ENCODE measurements at places on chromosomes 1 and 21. TPM values are rescaled to one million over a fixed set of nuclear protein-coding genes. Genes with fewer than 3 reads are reported as not detected.
A peak's percentile ranks its signal among the peaks of the same experiment; 100 is the strongest.

DNA sequence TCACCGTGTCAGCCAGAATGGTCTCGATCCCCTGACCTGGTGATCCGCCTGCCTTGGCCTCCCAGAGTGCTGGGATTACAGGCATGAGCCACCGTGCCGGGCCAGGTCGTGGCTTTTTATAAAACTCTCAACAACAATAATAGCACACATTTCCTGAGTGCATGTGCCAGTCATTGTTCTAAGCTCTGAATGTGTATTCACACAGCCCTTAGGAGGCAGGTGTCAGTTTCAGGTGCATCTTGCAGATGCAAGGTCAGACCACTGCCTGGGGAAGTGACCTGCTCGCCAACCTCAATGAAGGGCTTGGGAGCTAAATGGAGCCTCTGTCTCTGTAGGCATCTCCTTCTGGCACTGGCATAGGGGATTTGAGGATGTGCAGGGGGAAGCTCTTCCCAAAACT, 1.6 kb upstream of the LEFTY2 start:
- no peak for DNase-seq

- DNase-seq, result no peak
Observed at GRCh38 chr1:165137551-165138316, 218.8 kb downstream of the LMX1A start.

DNA sequence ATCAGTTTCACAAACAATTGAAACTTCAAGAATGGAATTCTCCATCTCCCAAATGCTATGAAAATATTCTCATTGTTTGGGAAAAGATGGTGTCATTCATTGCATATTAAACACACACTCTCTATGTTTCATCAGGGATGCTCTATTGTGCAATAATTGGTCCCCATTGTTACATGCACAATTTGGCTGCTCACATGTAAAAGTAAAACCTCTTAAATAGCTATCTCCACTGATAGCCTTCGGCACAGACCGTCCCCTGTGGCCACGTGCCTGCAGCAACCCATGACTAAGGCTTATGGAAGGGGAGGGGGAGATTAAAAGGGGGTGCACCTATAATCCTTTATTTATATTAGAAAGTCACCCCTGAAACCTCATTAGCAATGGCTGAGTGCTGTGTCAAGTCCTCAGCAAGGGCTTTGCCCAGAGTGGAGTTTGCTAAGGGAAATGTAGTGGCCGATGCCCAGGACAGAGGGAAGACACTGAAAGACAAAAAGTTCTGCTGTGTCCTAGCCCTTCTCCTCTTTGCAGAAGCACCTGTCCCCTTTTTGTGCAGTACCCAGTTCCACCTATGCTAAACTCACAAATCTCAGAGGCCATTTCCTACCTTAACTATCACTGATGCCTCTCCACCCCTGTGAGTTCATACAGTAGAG, 309.6 kb upstream of the ESRRG start:
- DNase-seq, result no peak

Gene ALPL
- total RNA-seq, result 187 TPM

DNA sequence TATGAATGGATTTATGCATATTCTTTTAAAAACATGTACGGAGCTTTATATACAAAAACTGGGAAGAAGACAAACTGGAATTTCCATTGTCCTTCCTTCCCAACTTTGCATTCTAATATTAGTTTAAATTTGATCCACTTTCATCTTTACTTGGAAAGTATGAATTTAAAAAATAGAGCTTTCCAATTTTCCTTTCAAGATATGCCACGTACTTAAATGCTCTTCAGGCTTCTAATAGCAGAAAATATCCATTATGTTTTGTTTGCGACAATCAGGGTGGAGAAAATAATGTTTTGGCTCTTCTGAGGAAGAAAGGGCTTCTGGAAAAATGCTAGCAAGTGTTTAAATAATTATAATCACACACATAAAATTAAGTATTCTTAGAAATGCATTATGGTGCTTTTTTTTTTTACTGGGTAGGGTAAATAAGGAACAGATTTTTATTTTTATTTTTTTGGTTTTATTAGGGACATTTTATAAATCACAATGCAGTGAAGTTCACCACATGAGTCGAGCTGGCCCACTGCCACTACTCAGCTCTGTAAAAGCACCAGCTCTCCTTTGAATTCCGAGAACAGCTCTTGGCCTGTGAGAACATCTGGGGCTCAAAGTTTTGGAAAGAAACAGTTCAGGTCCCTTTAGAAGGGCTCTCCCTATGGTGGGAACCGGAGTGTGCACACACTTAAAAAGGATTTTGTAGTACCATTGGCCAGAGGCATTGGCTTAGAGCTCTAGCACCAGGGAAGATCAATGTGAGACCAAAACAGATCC, 287.4 kb upstream of the LYPLAL1 start:
- no peak for DNase-seq

Gene NEGR1
- 0.93 TPM for total RNA-seq

Gene PAPPA2
- total RNA-seq, result 1.4 TPM

Gene DLGAP3
- 13.7 TPM for total RNA-seq

GRCh38 chr1:7513081-7513480, 258.0 kb upstream of the VAMP3 start:
- DNase-seq, result no peak

GRCh38 chr1:213606252-213606820, 381.4 kb upstream of the PROX1 start:
- no peak for DNase-seq

Gene PTPRU
- total RNA-seq, result 105 TPM

Gene MUL1
- total RNA-seq, result 23.7 TPM

Gene PRDM16
- total RNA-seq, result 0.66 TPM

GRCh38 chr1:17128361-17128760, 9.1 kb upstream of the PADI2 start:
- peak; percentile 54 for DNase-seq

Gene MRPL55
- 81.2 TPM for total RNA-seq

- DNase-seq, result no peak
Observed at GRCh38 chr1:210456731-210457255, 128.1 kb downstream of the HHAT start.

Gene SPRR2E
- not detected for total RNA-seq

- no peak for DNase-seq
Observed at GRCh38 chr1:109094377-109094803, 3.8 kb downstream of the TMEM167B start.

DNA sequence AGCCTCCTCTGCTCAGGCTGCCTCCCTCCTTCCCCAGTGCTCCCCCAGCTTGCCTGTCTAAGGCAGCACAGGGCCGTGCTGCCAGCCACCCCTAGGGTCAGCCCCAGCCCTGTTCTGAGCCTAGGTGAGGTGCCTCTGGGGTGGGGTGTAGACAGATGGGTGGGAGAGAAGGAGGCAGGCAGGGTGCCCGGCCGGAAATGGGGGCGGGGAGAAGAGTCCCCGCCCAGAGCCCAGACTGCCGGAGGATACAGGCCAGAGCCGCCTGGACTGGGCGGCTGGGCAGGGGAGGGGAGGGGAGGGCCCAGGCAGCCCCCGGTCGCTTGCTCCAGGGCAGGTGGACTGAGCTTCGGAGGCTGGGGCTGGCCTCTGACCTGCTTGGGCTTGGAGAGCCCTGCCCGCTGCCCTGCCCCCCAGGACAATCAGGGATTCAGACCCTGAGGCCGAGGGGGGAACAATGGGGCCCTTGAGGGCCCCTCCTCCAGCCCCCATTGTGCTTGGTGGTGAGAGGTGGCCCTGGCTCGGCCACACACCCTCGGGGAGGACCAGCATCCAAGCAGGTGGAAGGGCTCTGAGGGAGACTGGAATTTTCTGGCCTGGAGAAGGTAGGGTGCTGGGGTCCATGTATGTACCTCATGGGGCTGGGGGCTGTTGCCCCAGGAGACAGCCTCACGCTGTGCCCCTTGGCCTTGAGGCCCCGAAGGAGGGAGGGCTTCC, at the start of gene GJC2:
Gene GJC2 (plus strand): TSS at position 525 of the 714 bp plus-strand sequence. CDS start 7,829 bp downstream, outside the sequence.
- peak; percentile 41 for DNase-seq

- peak; percentile 74 for DNase-seq
Observed at GRCh38 chr21:45074048-45074817, at the start of gene ADARB1. Gene ADARB1, plus strand, starts transcription at chr21:45074580. Its CDS starts 97,077 bp downstream, at chr21:45171657.

Gene SYT14
- 19.4 TPM for total RNA-seq

Gene POU2F1
- 66.1 TPM for total RNA-seq

DNA sequence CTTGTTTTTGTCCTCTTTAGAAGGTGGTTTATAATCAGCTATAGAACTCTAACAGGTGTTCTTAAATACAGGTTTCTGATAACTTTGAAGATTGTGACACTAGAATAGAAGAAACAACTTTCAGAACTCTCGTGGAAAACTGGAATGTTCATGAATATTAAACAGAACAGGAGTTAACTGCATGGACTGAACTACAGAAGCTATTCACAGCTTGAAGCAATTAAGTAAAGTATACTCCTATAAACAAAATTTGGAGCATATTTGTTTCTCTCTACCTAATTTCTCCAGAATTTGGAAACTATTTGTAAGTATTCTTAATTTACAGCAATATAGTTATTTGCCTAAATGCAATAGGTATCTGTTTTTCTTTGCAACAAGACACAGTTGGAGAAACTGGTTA, 824.8 kb downstream of the ADGRL2 start:
- DNase-seq, result peak; percentile 1

Gene DCLRE1B
- total RNA-seq, result 9.7 TPM

DNA sequence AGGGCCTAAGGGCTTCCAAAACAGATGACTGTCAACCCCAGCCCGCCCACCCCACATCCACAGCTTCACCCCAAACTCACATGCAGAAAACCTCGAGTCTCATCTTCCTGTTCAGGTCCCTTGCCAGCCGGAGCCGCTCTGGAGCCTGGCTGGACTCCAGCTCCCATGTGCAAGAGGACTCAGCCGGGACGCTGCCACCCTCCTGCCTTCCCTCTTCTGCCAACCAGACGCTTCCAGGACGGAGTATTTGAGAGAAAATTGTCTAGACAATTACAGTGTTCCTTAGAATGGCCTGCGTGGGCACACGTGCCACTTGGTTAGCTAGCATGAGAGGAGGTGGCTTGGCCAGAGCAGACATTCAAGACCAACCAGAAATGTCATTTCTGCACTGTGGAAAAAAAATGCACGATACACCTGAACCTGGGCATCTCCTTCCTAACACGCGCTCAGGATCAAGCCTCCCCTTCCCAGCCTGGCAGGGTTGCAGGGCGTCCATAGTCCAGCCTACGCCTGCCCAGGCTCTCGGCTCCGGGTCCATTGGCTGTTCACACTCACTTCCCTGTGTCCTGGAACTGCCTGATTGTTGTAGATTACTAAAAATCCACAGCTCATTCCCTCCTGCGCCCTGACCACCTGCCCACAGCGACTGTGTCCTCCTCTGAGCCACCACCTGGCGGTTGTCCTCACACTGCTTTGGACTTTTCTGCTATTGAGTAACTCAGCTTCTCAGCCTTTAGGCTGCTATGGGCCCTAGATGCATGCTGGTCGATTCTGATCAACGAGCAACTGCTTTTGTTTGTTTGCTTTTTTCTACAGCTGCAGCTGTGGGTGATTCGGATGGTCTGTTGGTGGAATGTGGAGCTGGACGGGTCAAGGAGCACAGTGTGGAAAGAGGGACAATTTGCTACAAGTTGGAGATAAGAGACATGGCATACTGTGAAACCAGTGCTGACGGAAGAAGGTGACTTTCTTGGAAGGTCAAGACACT, at the start of gene CLDN14:
Gene CLDN14 (minus strand): TSS at position 708 of the 988 bp plus-strand sequence. CDS start 18,427 bp downstream, outside the sequence.
- DNase-seq, result no peak

Gene HES2
- total RNA-seq, result 1.2 TPM

GRCh38 chr1:101064697-101065096, 39.1 kb upstream of the DPH5 start:
- no peak for DNase-seq

DNA sequence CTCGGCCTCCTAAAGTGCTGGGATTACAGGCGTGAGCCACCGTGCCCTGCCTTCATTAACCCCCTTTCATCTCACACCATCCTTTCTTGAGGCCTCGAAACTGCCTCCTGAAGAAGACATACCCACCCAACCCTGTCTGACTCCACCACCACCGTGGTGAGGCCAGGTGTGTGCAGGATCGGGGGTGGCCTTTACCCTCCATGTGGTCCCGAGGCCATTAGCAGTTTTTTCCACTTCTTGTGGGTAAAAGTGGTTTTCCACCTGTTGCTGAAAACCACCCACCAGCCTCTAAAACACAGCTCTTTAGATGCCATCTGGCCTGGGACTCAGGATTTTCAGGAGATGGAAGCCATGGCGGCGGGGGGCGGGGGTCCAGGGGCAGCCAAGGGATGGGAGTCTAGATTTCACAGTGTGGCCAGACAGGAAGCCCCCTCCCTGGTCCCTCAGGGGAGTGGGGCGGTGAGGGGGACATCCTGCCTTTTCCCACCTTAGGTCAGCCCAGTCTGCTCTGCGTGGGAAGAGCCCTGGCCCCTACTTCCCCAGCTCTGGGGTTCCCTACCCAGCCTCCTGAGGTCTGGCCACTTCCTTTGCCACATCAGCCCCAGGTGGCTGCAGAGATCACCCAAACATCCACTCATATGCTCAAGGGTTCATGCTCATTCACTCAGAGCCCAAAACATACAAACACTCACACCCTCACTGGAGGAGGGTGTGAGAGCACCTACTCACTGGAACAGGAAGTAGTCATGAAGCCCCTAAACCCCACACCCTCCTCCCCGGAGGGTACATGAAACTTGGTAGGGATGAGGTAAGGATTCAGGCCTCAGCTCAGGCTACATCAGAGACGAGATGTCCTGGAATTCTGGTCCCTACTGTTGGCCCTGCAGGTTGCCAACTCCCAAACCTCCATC, 2.3 kb downstream of the FGR start:
- no peak for DNase-seq

- no peak for DNase-seq
Observed at GRCh38 chr1:204076891-204077290, 4.0 kb downstream of the SOX13 start.

GRCh38 chr1:119005724-119006405, 17.7 kb upstream of the TBX15 start:
- DNase-seq, result no peak

DNA sequence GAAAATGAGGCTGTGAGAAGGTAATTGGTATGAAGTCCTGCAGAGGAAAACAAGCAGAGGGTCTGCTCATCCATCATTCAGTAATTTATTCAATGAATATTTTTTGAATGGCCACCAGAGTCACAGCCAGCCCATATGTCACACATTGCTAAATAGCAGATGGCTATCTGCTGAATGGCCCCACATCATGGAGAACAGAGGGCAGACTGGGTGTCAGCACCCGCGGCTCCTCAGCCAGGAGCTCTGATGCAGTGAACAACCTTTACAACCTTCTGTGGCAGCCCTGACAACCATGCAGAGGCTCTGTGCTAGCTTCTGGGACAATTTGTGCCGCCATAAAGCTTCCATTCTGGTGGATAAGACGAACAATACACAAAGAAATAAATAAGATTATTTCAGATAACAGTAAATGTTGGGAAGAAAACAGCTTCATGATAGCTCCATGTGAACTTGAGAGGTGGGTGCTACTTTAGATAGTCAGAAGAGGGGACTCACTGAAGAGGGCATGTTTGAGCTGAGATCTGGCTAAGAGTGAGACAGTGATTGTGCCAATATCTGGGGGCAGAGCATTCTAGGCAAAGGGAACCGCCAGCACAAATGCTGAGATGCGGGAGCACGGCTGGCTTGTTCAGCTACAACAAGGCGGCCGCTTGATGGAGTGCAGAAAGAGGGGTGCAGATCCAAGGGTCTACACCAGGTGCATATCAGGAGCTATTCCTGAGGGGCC, 2.8 kb upstream of the C1orf210 start:
- no peak for DNase-seq

Data from GM23338 (cell line).